ENCODE measurements at places on chromosomes 6 and 20.

DNA sequence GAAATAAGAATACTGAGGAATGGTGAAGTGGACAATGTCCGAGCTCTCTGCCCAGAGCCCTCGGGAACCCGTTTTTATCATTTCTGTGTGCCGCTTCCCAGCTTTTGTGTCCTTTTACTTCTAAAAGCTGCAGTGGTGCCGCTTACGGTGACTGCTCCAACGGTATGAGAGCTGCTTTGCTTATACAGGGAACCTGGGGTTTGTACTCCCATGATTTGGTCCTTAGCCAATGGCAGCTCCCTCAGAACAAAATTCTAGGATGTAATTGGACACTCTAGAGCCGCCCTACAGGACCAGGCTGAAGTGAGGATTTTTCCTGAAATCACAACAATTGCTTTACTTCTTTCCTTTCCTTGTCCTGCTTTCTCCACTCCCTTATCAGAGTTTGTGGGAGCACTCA, 24.2 kb upstream of the PCSK2 start:
- peak; percentile 9 for DNase-seq

- no peak for DNase-seq
These were observed 9.5 kb upstream of the SNAP25 start for GRCh38 chr20:10209091-10209490.

DNA sequence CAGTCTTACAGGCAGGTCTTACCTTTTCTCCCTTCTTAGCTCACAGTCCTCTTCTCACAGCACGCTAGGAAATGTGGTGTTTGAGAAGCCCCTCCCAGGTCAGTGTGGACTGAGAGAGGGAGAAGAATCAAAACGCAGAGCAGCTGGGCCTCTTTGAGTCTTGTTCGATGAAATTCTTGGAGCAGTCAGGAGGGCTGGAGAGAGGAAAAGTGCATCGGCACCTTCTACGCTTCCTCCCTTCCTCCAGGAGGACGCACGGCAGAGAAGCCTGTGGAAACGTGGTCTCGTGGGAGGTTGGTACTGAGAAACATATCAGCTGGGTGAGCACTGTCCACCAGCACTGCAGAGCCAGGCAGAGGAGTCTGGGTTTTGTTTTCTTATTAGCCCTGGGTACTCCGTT, 52.7 kb downstream of the TXLNB start:
- no peak for DNase-seq

GRCh38 chr6:15616261-15616660, 46.6 kb downstream of the DTNBP1 start:
- DNase-seq, result no peak

DNA sequence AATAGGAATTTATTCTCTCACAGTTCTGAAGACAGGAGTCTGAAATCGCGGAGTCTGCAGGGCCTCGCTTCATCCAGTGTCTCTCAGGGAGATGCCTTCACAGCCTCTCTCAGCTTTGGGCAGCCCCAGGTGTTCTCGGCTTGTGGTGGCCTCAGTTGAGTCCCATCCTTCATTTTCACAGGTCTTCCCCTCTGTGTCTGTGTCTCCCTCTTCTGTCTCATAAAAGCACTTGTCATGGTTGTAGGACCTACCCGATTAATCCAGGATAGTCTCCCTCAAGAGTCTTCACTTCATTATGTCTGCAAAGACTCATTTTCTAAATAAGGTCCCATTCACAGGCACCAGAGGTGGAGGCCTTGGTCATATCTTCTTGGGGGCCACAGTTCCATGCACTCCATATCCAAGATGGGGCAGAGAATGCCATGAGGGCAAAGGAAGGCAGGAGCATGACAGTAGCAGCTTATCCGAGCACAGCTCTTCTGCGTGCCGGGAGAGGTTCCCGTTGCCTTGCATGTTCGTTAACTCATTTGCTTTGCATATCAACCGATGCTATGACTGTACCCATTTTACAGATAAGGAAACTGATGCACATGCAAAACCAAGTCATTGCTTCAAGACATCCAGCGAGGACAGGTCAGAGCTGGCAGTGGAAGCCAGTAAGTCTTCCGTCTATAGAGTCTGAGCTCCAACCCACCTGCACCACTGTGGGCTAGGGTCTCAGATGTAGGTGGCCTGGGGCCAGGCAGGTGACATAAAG, 363.8 kb upstream of the SULF2 start:
- no peak for DNase-seq

DNA sequence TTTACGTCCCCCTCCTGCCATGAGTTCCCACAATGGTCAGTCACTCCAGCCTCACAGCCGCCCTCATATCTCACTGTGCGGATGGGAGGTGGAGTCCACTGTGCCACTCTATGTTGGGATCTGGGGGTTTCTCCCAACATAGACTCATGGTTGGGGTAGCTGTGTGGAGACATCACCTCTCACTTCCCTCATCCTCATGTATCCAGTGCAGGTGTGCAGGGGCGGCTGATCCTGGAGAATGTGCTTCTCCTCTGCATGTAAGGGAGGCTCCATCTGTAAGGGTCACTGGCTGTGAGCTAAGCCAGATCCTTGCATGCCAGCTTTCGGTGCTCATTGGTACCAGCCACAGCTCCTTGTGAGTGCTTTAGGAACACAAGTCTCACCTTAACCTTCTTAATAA, 400.8 kb downstream of the CDH26 start:
- no peak for DNase-seq

DNA sequence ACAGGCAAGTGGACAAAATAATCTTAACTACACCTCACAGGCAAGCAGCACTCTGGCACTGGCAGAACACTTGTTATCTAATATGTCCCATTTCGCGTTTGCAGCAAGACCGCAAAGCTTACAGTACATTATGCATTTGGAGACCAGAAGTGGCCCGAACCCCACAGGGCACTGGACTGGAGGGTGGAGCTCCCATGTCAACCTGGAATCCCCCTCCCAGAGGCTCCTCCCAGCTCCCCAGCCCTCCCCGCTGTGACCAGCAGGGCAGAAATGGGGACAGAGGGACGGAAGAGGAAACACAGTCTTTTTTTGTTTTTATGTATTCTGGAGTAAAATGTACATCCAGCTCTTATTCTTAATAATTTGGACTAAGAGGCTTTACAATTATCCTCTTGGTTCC, 263.7 kb downstream of the SMOC2 start:
- no peak for DNase-seq

DNA sequence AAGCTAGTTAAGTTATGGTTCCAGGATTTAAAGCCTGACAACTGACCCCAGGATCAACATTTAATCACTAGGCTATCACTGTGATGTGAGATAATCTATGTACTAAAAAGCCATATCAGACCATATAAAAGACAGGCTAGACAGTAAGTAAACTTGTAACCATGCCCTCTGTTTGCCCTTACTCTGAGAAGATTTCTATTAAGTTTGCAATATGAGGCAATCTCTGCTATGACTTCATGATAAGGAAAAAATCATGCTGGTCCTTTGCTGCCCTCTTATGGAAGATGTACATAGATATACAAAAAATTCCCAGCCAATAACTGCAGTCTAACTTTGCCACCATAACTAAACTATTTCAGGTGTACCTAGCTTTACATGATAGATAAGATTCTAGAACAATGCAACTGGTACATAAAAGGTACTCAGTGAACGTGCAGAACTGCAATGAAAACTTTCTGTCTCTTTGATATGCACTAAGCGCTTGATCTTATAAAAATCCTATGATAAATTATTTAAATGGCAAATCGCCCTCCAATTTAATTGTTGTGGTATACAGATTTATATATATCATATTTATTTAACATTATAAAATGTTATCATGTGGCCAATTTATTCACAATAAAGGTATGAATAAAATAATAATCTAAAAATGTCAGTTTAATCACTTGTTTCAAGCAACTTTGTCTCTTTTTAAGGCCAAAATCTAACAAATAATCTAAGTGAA, 70.5 kb downstream of the FAM217A start:
- DNase-seq, result peak; percentile 89

GRCh38 chr20:52494244-52494643, 302.7 kb upstream of the ZFP64 start:
- DNase-seq, result peak; percentile 96

- no peak for DNase-seq
These were observed 11.3 kb downstream of the ARHGAP40 start for GRCh38 chr20:38612751-38613515.

GRCh38 chr6:127554435-127555006, 22.5 kb upstream of the C6orf58 start:
- peak; percentile 52 for DNase-seq

DNA sequence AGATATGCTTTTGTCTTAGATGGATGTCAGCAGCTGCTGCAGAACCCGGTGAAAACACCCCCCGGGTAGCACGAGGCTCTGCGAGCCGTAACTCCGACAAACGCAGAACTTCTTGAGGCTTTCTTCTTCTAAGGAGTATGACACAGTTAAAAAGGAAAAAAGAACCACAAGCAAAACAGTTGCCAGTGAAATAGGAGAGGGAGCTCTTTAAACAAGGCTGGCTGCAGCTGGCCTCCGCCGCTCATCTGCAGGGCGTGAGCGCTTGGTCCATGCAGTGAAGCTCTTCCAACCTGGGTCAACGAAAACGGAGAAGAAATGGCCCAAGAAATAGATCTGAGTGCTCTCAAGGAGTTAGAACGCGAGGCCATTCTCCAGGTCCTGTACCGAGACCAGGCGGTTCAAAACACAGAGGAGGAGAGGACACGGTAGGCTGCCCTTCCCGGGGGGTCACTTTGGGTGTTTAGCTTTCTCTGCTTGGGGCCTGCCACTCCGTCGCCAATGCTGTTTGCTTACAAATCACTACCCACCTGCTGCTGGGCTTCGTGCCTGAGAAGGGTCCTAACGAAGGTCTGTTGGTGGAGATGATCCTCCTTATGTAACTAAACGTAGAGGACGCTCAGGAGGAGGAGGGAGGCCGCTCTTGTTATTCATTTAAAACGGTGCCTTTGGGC, 13.2 kb downstream of the SYTL3 start:
- DNase-seq, result no peak

GRCh38 chr6:111829581-111829980, 43.7 kb downstream of the FYN start:
- DNase-seq, result no peak

- DNase-seq, result no peak
These were observed 9.1 kb downstream of the MAPK13 start for GRCh38 chr6:36139431-36139830.

DNA sequence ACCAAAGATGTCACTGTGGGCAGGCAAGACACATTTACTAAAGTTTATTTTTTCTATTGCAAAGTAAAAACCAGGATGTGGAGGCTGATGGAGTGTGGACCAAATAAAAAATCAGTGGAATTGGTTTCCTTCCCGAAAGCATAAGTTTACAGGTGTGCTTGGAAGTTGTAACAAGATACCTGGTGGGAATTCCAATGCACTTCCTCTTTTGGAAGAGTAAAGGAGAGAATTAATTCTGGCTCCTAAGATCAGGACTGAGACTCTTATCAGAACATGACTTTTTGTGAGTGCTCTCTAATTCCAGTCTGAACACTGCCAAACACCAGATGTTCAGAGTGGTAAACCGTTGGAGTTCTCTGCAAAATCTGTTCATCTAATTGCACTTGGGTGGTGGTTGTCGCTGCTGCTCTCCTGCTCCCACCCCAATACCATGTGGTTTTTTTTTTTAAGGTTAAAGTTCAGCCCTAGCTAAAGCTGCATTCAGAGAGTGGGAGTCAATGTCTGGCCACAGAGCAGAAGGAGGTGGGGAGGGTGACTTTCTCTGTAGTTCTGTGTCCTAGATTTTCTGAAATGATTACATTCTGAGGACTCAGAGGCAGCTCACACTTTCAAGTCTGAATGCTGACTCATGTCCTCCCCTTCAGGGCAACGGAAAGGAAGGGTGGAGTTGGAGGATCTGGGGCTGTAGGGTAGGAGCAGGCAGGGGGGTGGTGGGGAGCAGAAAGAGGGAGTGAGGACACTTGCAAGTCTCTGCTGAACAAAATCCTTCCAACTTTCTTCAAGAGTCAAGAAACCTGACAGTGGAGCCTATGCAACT, 275.8 kb upstream of the PRDM1 start:
- DNase-seq, result peak; percentile 85

- peak; percentile 70 for DNase-seq
These were observed 195.4 kb downstream of the TBX18 start for GRCh38 chr6:84568971-84569370.

DNA sequence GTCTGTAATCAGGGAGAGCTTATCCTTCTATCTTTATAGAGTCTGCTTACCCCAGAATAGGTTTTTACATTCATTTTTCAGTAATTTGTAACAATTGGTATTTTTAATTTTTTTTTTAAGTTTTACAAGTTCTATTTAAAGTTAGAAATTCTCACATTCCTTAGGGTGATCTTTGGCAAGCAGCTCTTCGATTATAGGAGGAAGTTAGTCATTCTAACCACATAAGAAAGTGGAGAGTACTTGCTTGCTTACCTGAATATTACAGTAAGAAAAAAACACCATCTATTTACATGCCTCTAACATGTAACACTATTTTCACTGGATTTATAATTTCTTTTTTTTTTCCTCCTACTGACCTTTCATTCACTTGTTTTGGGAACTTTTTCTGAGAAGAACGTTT, 6.7 kb downstream of the TSHZ2 start:
- no peak for DNase-seq

GRCh38 chr6:119331663-119332286, 17.8 kb downstream of the MAN1A1 start:
- DNase-seq, result no peak

- no peak for DNase-seq
These were observed 24.9 kb upstream of the MCM9 start for GRCh38 chr6:118959903-118960302.

DNA sequence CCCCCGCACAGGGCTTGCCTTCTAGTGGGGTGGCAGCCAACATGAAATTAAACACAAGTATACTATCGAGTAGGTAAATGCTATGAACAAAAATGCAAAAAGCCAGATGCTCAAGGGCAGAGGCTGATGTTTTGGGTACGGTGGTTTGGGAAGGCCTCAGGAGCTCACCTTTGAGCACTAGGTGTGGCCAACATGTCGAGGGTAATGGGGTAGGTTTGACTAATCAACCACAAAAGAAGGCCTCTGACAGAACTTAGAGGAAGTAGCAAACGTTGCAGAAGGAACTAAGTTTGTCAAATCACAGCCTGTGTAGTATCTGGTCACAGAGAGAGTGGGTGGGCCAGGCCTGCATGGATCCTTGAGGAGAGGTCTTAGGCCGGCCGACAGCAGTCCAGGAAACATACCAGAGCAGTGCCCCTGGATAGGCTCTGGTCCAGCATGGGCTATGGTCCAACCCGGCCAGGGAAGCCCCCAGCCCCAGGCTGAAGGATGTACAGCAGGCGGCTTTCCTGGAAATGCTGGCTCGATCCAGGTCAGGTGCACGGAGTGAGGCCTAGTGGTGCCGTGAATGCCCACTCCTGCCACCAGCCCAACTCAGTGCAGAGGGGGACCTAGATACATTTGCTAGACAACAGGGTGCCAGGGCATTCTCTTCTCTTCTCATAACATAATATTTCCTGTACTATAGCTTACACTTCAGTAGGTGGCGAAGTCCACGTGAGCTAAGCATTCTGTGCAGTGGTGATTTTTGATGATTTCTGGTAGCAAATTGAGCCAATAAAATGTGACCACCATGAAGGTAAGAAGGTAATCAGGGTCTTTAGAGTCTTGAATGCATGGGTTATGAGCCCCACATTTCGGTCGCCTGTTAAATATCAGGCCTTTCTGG, 56.3 kb upstream of the CD93 start:
- DNase-seq, result no peak
